ENCODE measurements at places on chromosomes 7 and 10.

GRCh38 chr10:43707770-43708169, 59.1 kb upstream of the ZNF32 start:
- DNase-seq = no peak

DNA sequence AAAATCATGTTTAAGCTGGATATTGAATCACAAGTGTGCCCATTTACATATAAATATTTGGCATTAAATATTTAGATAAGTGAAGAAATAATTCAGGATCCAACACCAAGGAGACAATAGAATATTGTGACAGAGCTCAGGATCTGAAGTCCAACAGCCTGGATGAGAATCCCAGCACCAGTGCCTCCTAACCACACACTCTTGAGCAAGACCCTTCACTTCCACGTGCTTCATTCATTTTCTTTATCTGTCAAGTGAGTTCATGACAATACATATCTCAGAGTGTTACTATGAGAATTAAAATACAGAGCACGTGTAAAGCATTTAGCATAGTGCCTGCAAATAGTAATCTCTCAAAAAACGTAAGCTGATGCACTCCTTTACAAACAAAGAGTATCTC, 78.4 kb upstream of the IKZF1 start:
- DNase-seq = no peak

DNA sequence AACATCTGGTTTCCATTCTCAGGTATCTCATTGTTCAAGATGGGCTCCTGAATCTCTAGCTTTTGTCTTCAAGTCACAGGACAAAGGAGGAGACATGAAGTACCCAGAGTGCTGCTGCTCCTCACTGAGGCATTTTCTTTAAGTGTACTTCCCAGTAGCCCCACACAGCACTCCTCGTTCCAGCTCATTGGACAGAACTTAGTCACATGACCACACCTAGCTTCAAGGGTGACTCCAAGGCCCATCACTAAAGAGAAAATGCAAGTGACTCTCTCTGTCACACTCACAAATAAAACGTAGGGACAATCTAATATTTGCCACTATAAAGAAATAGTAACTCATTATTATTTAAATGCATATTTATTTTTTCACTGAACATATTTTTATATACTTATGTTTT, 58.3 kb upstream of the NEUROD6 start:
- peak; percentile 54 for DNase-seq

- DNase-seq = no peak
Measured at GRCh38 chr10:72386916-72387586, 32.3 kb upstream of the DNAJB12 start.

- no peak for DNase-seq
Measured at GRCh38 chr7:135966341-135967043, 10.7 kb downstream of the MTPN start.

- DNase-seq = no peak
Measured at GRCh38 chr7:1562116-1562515, 6.1 kb upstream of the TMEM184A start.

GRCh38 chr7:158539711-158540146, 47.9 kb downstream of the PTPRN2 start:
- no peak for DNase-seq

DNA sequence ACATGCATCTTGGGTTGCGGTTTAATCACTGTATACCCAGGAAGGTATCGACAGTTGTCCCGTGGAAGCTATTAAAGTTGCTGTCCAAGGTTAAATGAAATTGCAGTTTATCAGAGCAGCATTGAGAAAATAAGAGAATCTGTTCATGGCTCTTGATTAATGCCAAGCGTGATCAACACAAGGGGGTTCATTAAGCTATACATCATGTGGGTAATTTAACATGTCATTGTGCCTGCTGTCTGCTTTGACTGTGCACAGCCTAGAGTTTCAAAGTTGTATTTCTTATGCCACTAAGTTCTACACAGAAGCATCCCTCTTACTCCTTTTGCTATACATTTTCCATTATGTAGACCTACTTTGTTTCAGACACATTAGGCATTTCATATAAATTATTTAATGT, 74.8 kb upstream of the SP8 start:
- no peak for DNase-seq

GRCh38 chr7:41870461-41871138, 167.7 kb upstream of the INHBA start:
- no peak for DNase-seq

DNA sequence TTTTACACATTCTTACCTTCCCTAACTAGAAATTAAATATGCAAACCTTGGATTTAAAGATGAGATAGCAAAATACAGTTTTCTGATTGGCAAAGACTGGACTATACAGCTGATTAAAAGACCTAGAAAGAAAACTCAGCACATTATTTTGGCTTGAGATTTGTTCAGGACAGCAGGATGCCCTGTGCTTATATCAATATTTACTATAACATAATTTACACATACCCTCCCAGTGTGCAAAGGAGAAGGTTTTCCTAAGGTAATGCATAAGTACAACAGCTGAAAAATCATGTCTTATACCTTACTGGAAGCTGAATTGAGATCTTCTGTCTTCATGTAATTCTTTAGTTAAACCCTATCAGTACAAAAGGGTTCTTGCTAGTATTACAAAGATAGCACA, 458.6 kb downstream of the PARD3 start:
- DNase-seq = no peak

- DNase-seq = peak; percentile 98
Measured at GRCh38 chr10:132546567-132547420, 9.2 kb downstream of the INPP5A start.

DNA sequence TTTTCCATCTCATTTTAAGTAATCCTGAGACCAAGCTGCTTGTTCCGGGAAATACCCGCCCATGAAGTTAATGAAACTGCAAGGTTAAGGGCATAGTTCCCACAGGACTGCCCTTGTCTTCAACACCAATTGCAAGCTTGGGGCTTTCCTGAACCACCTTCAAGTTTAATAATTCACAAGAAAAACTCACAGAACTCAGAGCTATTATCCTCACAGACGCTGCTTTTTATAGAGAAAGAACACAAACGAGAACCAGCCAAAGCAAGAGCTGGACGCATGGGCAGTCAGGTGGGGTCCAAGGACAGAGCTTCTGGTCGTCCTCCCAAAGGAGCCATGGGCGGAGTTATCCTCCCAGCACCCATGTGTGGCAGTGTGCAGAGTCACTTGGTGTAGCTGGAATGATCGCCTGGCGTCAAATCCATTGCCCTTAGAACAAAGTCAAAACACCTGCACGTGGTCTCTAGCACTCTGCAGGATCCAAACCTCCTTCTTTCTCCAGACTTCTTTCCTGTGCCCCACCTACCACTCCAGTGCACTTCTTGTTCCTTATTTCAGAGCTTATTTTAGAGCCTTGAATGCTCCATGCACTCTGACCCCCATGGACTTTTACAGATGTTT, 56.7 kb downstream of the SNX10 start:
- DNase-seq = peak; percentile 96

DNA sequence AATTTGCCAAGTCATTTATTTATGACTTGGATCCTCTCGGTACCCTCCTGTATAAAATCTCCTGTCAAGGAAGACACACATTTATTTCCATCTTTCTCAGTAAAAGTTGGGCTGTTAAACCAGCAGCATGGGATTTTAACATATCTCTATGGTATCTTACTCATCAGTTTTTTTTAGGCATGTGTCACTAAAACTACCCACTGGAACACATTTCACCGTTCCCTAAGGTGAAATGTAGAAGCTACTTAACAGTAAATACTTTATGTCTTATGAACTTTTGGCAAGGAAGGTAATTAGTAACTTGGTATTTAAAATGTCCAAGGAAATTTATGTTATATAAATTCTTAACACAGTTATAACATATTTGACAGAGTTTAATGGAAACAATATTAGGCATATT, 152.5 kb upstream of the HDAC9 start:
- peak; percentile 50 for DNase-seq

GRCh38 chr10:72083790-72084459, 4.4 kb downstream of the SPOCK2 start:
- DNase-seq = no peak

DNA sequence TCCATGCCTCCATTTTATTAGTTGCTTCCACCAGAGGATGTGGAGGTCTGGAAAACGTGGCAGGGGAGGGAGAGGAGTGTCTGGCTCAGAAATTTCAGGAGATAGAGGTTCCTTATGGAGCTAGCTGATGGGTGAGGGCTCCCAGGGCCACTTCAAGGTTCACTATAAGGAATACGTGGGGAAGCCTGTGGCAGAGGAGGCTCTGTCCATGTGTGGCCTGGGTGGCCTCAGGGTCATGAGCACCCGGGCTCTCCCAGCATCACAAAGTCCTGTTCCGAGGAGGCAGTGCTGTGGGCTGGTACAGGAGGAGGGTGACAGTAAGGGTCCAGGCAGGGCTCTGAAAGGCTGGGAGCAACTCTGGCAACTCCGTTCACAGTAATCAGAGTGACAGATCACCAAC, 24.6 kb downstream of the ARHGAP22 start:
- no peak for DNase-seq

DNA sequence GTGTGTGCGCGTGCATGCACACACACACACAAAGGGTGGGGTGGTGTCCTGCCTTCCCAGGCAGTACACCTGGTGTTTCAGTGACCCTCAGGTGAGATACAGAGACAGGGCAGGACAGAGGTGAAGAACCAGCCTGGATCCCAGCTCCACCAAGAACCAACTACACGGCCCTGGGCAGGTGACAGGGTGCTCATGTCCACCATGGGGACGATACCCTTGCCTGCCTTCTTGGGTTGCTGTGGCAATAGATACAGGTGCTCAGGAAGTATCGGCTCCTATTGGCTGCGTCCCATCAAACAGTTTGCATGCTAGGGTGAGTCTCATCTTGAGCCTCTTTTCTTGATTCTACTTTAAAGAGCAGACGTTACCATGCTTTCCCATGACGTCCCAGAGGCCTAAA, 33.7 kb upstream of the CXCL12 start:
- DNase-seq = no peak

- peak; percentile 85 for DNase-seq
Measured at GRCh38 chr10:103197174-103197573, 4.1 kb upstream of the NT5C2 start.

DNA sequence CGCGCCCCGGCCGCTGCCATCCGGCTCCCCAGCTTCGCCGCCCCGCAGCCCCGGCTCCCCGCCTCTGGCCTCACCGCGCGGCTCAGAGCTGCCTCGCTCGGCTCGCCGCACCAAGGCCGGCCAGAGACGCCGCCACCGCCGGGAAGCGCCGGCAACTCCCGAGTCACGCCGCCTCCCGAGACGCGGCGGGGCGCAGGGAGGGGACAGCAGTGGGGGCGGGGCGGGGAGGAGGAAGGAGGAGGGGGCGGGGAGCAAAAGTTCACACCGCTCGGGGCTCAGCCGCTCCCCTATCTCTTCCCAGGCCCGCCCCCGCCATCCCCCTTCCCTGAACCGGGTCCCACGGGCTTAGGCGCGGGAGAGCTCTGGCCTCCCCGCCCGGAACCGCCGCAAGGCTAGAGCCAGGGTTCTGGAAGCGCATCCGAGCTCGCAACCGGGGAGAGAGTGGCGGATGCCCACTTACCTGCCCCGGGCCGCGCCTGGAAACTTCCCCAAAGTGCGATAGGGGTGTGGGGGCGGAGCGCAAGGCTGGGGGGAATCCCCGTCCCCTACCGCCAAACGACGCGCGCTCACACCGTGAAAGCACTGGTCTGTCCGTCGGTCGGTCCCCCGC, 1.0 kb downstream of the CHST15 start:
- DNase-seq = peak; percentile 61

- DNase-seq = no peak
Measured at GRCh38 chr10:132361581-132362101, 29.6 kb downstream of the LRRC27 start.

DNA sequence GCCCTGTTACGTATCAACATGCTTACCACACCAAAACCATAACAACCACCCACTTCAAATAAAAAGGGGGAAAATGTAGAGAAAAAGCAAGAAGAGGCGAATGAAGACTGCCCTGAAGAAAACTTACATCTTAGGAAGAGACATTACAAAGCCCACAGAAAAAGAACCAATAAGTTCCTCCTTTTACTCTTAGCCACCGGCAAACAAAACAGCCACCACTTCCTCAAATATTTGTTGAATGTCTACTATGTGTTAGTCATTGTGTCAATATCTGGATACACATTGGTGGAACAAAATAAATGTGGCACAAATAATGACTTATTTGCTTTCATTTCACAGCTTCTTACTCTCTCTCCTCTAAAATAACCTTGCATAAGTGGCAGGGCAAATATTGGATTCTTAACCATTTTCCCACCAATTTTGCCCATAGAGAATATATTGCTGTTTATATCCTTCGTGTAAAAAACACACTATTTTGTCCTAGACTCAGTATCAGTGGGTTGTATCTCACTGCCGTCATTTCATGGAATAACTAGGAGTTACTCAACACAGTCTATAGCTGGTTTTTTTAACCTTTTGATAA, 106.8 kb downstream of the ANK3 start:
- DNase-seq = peak; percentile 85

- DNase-seq = no peak
Measured at GRCh38 chr7:40186586-40186985, 51.8 kb downstream of the SUGCT start.

- no peak for DNase-seq
Measured at GRCh38 chr7:47938574-47939165, 9.6 kb downstream of the PKD1L1 start.

DNA sequence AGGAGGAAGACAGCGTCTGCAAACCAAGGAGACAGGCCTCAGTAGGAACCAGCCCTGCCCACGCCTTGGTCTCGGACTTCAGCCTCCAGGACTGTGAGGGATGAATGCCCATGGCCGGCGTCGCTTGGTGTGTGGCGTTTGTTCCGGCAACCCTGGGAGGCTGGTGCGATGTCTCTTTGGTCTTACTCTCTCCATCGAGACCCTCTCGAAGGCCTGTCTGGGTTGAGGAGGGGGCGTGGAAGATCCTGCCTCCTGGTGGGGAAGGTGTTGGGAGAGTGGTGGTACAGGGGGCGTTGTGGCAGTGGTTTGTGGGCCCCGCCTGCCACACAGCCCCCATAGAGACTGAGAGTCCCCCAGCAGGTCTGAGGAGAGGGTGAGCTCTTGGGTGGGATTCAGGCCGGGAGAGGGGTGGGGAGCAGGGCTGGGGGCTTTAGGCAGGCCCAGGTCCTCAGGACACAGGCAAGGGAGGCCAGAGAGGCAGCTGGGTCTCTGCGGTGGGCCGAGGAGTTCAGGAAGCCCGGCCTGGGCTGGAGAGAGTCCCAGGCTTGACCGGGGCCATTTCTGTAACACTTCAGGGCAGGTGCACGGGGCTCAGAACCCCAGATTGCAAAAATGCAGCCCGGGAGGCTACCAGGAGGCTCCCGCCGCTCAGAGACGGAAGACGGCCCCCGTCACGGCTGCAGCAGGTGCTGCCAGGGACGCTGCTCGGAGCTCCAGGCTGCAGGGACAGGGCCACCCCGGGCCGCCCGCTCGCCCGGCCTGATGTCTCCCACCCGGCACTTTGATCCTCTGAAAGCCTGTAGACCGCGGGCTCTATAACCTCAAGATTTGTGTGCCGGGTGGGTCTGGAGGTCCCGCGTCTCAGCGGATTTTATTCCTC, 33.8 kb upstream of the PSMG3 start:
- no peak for DNase-seq

- no peak for DNase-seq
Measured at GRCh38 chr10:132538790-132539421, 1.3 kb downstream of the INPP5A start.

- no peak for DNase-seq
Measured at GRCh38 chr10:78358982-78359381, 325.3 kb downstream of the RPS24 start.

- no peak for DNase-seq
Measured at GRCh38 chr7:93036149-93036640, 81.6 kb downstream of the SAMD9 start.

- DNase-seq = no peak
Measured at GRCh38 chr10:23253780-23254179, 61.7 kb downstream of the PTF1A start.

- no peak for DNase-seq
Measured at GRCh38 chr10:121076776-121077715, 225.9 kb downstream of the WDR11 start.
